Head of caudate nucleus (tissue), 42 donors: ENCODE measurements at places on chromosomes 3 and 15.
A peak's percentile ranks its signal among the peaks of the same experiment; 100 is the strongest.

DNA sequence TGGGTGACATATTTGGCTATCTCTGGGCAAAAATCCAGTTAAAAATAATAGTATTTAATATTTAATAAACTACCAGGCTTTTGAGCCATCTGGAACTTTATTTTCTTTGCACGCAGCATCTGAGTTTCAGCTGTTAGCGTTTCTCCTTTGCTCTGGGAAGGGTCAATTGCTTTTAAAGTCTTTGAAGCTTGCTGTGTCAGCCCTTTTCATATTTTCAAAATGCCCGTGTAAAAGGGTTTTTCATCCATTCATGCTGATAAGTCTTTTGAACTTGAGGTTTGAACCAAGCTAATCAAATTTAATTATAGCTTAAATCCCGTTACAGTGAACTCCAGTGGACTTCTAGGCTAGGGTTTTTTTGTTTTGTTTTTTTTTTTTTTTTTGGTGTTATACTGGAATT lies 79.1 kb downstream of the SLC25A26 start:
- DNase-seq: no peak

DNA sequence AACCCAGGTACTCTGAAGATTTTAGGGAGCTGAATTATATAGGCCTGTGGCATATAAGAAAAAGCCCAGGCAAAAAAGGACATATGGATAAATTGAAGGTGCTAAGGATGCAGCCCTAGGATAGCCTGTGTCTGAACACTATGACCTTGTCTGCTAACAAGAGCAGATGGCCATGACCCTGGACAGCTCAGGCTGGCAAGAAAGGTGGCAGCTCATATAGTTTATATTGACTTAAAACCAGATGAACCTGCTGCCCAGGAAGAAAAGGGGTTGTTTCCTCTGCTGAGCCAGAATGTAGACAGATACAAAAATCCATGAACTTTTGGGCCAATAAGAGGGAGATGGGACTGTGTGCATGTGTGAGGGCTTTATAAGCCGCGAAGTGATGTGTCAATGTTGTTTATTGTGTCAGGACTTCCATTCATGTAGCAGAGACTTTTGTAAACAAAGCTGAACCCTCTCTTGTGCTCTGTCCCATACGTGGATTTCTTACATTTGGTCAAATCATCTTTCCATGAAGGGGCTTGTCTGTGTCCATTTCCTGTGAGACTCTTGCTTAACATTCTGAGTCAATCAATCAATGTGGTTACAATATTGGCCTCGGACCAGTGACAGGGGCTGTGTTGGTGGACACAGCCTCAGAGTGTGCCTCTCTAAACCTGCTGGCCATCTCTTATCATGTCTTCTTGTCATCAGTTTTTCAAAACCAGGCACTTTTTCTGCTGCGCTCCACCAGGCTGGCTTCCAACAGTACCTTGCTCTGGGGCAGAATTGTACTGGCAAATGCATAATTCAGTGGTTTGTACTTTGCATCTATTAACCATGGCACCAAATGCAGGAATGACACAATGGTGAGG lies 321.2 kb downstream of the WDR72 start:
- no peak for DNase-seq

- no peak for DNase-seq
Measured at GRCh38 chr3:33681667-33682066, 36.4 kb downstream of the CLASP2 start.

GRCh38 chr15:74762791-74763150 lies 14.1 kb downstream of the CYP1A2 start:
- DNase-seq: no peak

DNA sequence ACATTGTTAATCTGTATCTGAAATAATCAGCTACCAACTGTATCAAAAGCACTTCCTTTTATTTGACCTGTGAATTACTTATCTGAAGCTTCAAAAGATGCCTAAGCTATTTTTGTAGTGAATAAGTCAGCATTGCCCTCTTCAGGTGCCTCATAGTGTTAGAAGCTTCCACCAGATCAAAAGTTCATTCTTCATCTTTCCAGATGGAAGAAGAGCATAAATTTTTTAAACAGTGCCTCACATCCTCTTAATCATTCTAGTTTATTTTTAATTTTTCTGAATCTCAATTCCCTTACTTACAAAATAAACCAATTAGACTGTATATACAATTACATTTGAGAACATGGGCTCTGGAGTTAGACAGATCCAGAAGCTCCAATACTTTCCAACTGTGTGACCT lies 65.0 kb downstream of the MYO5A start:
- no peak for DNase-seq

GRCh38 chr3:184584464-184584891 lies 22.9 kb downstream of the EPHB3 start:
- no peak for DNase-seq

DNA sequence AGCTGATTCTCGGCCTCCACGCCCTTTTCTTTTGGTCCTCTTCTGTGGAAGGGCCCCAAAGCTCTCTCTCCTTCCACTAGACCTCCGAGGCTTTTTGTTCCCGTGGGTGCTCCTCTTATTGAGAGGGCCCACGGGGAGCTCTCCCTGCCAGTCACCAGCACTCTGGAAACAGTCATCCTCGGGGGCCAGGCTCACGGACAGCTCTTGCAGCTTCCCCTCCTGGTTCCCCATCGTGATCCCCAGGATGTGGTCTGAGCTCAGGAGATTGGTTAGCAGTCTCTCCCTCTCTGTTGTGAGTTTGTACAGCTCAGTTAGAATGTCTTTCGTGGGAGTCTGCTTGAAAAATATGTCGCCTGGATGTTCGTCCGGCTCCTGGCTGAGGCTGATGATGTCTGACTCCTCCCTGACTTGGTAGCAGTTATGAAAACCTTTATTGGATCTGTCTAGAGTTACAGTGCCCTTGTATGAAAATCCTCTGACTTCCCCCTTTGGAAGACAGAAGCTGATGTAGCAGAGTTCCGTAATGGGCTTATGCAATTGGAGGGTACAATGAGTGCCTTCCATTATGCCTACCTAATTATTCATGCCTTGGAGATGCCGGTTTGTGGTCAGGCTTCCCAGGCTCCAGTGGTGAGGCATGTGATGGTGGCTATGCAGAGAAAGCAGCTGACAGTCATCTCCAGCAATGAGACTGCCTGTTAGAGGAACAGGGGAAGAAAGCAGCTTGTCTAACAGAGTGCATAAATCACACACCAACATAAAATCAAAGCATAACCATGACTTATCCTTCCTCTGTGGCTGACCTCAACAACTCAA lies 40.0 kb downstream of the FMN1 start:
- peak; percentile 33 for DNase-seq

DNA sequence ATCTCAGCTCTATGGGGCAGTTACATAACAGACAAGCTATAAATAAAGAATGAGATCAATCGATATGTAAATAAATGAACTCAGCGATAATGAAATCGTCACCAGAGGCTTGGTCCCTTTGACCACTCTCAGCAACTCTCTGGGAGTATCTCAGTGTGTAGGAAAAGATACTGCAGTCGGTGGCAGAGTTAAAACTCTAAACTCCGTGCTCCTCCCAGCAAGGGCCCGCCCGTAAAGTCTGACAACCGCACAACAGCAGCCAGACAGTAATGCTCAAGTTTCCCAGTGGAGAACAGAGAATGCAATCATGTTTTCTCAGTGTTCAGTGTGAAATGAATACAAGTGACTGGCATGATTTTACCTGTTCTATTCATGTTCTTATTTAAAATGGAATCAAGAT lies 28.3 kb upstream of the IGF1R start:
- no peak for DNase-seq

- no peak for DNase-seq
Measured at GRCh38 chr3:141268306-141268705, 36.7 kb downstream of the PXYLP1 start.

- no peak for DNase-seq
Measured at GRCh38 chr15:31511707-31512310, 185.2 kb downstream of the KLF13 start.

- DNase-seq: no peak
Measured at GRCh38 chr3:143483214-143483613, 363.6 kb downstream of the CHST2 start.

- no peak for DNase-seq
Measured at GRCh38 chr3:52073490-52073889, 17.1 kb upstream of the DUSP7 start.

DNA sequence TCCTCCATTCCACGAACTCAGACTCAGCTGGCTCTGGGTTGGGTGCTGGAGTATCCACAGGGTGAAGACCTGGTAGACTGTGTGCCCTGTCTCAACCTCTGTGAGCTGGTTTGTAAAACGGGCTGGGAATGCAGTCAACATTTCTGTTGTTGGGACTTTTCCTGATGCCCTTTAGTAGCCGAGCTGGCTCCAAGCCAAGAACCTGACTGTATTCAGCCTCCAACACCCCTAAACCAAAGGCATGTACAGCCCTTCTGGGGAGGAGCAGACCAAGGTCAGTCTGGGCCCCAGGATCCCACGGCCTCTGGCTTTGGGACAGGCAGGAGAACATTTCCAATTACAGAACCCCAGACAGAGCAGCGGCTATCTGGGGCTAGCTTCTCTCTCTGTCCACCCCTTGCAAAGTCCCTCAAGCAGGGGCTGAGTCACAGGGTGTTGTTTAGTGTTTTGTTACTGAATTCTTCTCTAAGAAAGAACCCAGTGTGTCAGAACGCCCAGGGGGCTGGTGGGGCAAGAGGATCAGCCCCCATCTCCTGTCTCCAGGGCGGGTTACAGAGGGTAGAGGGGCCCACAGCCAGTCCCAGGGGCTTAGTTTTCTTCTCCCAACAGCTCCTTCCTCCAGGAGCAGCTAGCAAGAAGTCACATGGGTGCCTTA lies 56.8 kb upstream of the SLC6A6 start:
- DNase-seq: no peak

GRCh38 chr3:128794067-128794768 lies 68.2 kb downstream of the RAB7A start:
- DNase-seq: peak; percentile 56

GRCh38 chr3:149969110-149969939 lies 1.4 kb downstream of the PFN2 start:
- DNase-seq: peak; percentile 85

DNA sequence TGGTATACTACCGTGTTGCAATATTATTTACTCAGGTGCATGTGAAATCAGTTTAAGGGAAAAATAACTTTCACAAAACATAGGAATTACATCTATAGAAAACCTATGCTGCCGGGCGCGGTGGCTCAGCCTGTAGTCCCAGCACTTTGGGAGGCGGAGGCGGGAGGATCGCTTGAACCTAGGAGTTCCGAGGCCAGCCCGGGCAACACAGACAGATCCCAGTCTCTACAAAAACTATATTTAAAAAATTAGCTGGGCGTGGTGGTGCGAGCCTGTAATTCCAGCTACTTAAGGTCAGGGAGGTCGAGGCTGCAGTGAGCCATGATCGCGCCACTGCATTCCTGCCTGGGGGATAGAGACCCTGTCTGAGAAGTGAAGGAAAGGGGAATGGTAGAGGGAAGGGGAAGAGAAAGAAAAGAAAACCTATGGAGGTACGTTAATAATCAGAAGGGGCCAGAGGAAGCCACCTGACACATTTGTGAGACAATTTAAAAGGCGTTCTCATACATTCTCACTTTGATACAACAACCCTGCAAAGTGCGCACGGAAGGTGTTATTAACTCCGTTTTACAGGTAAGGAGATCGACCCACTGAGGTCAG lies 456 bp upstream of the TMEM62 start:
- no peak for DNase-seq

GRCh38 chr3:190739641-190740185 lies 122.8 kb downstream of the GMNC start:
- DNase-seq: no peak

- DNase-seq: no peak
Measured at GRCh38 chr3:117622171-117622841, 912.7 kb downstream of the TUSC7 start.

- DNase-seq: peak; percentile 55
Measured at GRCh38 chr15:67093504-67093862, 28.1 kb downstream of the SMAD3 start.

- DNase-seq: no peak
Measured at GRCh38 chr3:43892526-43892925, 201.8 kb downstream of the ABHD5 start.

GRCh38 chr15:81491414-81492096 lies 117.5 kb upstream of the TMC3 start:
- DNase-seq: no peak

- no peak for DNase-seq
Measured at GRCh38 chr3:23302271-23302670, 99.1 kb downstream of the UBE2E2 start.

GRCh38 chr3:95883801-95884200 lies 930.6 kb upstream of the EPHA6 start:
- no peak for DNase-seq

GRCh38 chr15:92116330-92116729 lies 262.8 kb downstream of the SLCO3A1 start:
- DNase-seq: no peak

DNA sequence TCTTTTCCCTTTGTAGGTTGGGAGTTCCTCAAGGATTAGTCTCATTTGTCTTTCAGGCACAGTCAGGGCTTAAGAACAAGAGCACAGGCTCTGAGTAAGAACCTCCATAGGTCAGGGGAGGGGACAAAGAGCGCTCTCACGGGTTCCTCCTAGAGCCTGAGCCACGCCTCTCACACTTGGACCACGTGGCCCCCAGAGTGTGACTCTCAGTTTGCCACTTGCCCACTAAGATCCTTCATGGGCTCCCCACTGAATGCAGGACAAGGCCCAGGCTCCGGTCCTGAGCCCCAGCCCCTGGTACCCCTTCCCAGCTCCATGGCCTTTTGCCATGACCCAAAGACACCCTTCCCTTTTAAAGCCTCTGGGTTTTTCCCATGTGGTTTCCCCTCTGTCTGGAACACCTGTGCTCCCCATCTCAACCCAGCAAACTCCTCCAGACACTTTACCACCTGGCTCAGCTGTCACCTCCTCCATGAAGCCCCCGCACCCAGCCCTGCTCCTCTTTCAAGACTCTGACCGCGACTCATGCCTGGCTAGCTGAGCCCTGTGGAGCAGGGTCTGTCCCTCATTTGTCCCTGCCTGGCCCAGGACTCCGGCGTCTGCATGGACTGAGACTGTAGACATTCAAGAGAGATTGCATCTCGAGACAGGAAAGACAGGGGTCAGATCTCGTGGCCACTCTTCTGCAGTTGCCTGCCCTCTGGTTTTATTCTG lies 32.7 kb downstream of the IQSEC1 start:
- no peak for DNase-seq

DNA sequence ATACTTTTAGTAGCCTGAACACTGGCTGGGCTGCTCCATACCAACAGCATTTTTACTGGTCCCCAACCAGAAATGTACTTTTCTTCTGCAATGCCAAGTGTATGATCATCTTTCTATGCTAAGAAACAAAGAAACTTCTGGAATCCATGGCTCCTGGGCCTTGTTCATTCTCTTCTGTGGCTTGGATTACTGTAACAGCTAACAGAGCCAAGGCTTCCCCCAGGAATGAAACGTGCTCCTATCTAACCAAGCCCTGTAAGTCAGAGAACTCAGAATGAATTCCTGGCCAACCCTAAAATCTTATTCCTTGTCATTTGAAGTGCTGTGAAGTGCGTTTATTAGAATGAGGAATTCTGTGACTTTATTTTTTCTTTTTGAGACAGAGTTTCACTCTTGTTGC lies 102.9 kb upstream of the RAD18 start:
- DNase-seq: no peak

DNA sequence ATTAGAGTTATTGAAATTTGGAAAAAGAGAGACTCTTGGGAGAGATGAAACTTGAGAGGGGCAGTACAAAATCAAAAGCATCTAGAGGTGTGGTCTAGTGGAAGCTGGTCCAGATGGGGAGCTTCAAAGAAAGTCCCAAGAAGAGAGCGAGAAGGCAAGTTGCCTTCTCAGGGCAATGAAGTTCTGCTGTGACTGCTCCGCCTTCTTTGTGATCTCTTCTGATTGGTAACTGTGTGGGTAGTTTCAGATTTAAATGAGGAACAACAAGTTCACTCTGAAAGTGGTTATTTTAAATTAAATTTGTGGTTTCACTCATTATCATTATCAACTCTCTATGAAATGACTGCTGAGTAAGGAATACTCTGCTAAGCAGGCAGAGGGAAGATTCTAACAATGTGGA lies 233.3 kb downstream of the NLGN1 start:
- no peak for DNase-seq
